ENCODE measurements at places on chromosomes 11 and 22.

DNA sequence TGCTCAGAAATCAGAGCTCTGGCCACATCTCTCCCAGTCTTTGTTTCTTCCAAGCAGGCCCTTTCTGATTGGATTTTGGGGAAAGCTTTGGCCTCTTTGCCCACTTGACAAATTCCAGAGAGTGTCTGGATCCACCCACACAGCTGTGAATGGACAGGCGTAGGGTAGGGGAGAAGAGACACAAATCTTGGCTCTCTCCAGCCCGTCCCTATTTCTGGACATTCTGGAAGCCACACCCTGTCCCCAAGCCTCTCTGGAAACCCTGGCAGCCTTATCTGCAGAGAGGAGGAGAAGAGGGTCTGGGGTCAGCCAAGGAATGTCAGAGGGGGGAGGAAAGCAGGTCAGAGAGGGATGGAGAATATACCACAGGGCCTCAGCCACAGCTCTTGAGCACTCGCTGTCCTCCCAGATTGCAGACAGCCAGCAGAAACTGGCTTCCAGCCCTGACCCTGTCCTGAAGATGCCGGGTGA, 59.5 kb upstream of the WNT11 start:
- DNase-seq = no peak

- DNase-seq = no peak
These were observed 7.4 kb upstream of the BDNF start for GRCh38 chr11:27707676-27708075.

- no peak for DNase-seq
These were observed 16.0 kb upstream of the CYB5R3 start for GRCh38 chr22:42664976-42665831.

- no peak for DNase-seq
These were observed 216.1 kb upstream of the NARS2 start for GRCh38 chr11:78790784-78791183.

DNA sequence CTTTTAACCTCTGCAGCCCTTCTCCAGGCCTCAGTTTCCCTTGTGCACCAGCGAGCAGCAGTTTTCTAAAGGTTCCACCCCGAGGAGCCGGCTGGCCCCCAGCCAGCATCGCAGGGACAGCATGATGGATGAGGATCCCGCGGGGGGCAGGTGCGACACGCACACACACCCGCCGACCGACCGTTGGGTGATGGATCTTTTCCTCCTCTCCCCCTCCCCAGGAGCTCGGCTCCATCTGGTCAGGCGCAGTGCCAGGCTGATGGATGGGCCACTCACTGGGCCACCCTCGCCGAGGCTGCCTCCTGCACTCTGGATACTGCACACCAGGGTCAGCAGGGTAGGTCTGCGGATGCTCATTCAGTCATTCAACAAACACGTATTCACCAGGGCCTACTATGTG, 12.8 kb upstream of the CABP7 start:
- no peak for DNase-seq

DNA sequence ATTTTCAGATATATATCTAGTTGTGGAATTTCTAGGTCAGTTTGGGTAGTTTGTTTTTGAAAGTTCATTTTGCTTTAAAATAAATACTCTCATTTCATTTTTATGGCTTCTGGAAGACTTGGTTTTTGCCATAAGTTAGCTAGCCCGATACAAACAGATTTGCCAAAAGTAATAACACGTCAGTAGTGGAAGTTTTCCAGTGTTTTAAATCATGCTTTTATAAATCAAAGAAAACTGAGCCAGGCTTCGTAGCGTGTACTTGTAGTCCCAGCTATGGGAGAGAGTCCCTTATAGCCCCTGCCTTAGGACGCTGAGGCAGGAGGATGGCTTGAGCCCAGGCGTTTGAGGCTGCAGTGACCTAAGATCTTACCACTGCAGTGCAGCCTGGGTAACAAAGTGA, 21.7 kb upstream of the MICALL1 start:
- DNase-seq = no peak

DNA sequence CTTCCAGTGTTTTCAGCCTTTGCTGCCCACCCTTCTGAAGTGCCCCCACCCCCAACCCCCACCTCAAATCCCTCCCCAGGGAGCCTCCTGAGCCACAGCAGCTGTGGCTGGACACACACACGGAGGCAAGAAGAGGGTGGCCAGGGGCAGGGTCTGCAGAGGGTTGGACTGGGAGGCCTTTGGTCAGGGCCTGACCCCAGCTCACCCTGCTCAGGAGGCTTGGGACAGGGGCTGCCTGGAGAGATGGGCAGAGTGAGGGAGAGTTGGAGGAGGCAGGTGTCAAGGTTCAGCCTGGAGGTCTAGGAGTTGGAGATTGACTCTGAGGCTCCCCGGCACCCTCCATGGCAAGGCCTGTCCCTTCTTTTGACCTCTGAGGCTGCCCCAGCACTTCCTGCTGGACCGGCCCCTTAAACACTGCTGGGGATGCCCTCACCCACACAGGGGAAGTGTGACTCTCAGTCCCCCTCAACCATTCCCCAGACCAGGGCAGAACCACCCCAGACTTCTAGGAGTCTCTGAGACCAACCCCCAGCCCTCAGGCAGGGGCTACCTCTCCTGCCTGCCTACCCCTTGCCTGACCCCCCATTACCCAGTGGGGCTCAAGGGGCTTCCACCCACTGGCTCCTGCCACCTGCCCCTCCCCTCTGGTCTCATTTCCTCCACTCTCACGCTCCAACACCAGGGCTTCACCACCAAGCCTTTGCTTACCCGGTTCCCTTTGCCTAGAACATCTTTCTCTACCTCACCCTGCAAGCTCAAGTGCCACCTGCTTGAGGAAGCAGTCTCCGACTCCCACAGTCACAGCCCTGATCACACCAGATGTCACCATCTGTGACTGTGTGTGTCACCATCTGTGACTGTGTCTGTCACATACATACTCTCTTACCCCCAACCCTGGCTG, 8.6 kb downstream of the ARAP1 start:
- DNase-seq = no peak

DNA sequence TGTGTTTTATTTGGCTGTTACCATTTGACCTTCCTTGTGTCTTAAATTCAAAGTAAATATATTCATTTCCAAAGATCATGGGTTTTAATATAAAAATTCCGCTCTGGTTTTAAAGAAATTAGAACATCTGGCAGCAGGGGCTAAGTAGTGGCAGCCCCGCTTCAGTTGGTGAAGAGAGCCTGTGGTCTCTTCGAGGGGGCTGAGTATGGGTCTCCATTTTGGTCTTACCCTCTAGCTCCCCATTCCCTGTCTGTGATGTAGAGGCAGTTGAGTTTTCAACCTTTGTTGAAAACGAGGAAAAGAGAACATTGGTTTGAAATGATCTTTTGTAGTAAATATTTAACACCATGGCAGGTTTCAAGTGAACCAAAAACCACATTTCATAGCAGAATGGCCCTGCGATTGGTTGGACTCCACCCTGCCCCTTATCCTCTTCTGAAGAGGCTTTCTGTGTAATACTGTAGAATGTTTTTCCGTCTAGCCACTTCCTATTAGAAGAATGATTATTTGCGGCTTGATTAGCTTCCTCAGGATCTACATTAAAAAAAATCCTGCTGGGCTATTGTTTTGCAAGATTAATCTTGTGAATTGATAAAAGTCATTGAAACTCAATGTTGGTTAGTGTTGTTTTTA, 17.7 kb downstream of the APLP2 start:
- no peak for DNase-seq

DNA sequence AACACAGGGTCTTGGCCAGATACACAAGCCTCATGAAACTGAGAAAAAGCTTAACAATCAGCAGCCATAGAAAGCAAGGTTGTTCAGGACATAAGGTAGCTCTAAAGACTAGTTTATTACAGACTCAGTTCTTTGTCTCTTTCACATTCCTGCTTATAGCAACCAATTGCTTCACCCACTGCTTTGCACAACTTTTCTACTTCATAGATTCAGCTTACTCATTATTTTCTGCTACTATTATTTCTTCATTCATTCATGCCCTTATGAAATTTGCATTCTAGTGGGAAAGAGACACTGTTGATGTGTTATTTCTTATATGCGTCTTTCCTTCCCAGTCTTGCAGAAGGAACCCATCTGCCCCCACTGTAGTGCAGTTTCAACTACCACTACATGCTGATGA, 4.7 kb downstream of the CCDC34 start:
- no peak for DNase-seq

- no peak for DNase-seq
These were observed 86.5 kb upstream of the B3GAT1 start for GRCh38 chr11:134498326-134499139.

GRCh38 chr11:59801160-59801706, 9.3 kb downstream of the MRPL16 start:
- DNase-seq = no peak

DNA sequence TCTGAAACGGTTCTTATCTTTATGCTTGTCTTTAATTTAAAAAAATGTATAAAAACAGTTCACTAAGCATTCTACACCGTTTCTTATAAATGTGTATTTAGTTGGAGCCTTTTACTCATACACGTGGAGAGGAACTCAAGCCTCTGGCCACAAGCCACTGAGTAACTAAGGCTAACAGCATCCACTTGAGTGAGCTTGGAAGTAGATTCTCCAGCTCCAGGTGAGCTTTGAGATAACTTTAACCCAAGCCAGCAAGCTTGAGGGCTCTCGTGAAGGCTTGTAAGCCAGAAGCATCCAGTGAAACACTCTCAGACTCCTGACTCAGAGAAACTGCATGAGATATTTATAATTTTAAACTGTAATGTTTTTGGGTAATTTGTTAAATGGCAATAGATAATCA, 82.6 kb downstream of the ARHGAP20 start:
- DNase-seq = no peak

Measured in astrocyte of the cerebellum (primary cell).